Peyer's patch (tissue), 4 donors: ENCODE measurements at places on chromosomes 3 and 15. TPM values are rescaled to one million over a fixed set of nuclear protein-coding genes. Genes with fewer than 3 reads are reported as not detected.

CPLX3 gene
- not detected for total RNA-seq

DAZL gene
- total RNA-seq: not detected

DNA sequence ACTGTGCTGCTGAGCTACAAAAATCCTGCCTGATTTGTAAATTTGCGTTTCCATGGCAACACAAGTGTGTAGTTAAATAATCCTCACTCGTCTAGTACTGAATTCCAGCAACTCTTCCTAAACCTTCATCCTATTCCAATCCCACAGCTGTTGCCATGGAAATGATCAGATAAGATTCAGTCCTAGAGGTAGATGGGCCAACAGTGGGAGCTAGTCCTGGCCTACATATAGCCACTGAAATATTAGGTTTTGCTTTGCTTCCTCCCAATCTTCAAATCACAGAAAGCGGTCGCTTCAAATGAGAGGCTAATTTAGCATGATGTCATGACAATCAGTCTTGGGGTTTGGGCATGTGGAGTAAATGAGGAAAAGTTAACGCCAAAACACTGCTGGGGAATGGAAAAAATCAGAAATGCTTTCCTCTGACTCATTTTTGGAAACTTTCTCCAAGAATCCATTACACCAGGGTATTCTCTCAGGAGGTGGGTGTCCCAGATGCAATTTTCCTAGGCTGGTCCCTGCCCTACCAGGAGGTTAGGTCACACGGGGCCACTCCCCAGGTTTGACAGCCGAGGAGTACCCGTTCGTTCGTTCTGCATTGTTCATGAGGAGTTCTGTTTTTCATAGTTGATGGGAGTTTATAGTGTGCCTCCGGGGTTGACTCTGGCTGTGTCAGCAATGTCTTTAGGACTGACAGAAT, 159.2 kb upstream of the SLCO3A1 start:
- no peak for DNase-seq

DNA sequence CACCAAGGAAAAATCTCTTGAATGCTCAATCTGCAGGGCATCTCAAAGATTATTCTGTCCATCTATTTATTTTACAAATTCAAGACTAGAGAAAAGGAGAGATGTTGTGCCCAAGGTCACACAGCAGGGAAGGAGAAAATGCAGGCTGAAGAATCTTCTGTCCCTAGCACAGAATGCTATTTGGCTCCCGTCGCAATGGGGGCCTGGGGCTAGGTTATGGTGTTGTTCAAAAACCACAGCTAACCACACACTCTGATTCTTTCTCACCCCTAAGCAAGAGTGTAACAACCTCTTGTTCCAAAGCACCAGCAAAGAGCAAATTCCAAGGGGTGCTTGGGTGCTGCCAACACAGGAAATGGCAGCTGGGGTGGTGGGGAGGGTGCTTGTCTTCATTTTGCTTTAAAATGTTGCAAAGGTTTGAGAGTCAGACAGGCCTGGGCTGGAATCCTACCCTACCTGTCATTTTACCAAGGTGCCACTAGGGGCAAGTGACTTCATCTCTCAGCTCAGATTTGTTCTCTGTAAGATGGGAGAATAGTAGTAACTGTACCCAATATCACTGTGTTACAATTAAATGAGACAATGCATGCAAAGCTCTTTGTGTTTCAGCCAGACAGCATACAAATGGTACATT, 112.5 kb downstream of the ADAMTS9 start:
- no peak for DNase-seq

GRCh38 chr15:98230975-98231374, 270.5 kb downstream of the ARRDC4 start:
- no peak for DNase-seq

DNA sequence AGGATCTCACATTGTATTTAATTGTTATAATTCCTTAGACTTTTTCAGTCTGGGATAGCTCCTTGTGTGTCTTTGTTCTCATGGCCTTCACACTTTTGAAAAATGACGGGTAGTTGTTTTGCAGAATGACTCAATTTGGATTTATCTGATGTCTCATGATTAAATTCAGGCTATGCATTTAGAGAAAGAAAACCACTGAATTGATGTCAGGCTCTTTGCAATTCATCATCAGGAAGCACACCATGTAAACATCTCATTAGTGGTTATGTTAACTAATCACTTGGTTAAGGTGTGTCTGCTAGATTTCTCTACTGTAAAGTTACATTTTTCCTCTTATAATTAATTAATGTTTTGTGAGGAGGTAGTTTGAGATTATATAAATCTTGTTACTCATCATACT, 8.0 kb upstream of the SLC22A13 start:
- no peak for DNase-seq

DNA sequence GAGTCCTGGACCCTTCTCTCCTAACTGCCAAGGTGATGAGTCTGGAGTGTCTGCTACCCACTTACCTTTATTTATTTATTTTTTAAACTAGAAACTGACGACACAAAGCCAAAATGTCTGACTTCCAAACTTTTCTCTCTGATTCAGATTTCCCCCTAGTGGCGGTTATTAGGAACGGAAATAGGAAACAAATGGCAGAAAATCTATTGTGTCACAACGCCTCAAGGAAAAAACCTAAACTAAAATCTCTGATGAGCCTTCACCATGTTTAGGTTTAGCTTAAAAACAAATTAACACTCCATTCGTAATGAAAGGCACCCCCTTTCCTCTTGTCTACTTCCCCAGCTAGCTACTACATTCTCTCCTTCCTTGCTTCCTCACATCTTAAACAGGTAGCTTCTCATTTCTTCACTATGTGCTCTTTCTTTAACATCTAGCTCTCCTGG, 94.0 kb upstream of the MEX3B start:
- DNase-seq: no peak

DNA sequence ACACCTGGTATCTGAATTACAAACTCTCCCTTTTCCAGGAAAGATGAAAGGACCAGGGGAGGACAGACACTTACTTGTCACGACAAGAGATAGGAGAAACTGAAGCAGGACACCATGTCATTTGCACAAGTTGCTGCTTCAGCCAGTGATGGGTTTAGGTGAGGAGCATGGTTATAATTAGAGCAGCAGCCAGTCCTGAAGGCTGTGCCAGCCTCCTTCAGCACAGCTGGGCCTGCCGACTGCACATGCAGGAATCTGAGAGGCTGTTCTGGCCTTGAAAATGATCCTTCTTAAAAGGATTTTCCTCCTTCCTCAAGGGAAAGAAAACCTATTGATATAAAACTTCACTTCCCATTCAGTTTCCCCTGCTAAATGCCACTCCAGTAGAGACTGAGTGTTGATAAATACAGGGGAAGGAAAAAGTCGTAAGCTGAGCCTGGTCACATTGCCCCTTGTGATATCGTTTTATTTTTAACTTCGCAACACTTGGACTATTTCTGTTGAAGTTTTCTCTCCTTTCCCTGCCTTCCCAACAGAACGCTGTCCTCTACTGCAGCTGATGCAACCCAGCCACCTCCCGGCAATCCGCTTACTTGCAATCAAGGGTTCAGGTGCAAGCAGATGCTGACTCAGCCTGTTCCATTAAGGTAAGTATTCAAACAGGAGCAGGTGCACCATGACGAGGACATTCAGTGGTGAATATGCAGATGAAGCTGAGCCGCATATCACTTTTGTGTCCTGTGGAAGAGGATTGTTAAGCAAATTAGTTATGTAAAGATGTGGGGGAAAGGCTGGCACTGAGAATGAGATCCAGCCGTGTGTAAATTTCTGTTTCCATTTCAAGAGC, at the start of gene FBXO40:
Gene FBXO40, plus strand, starts transcription at position 524 of the 847 bp plus-strand sequence. CDS start 27,197 bp downstream, outside the sequence.
- peak; percentile 49 for DNase-seq

SLC12A8 gene
- total RNA-seq: 26.5 TPM

GRCh38 chr3:11413071-11413470, 140.9 kb downstream of the ATG7 start:
- DNase-seq: no peak

- DNase-seq: no peak
Measured at GRCh38 chr3:197007953-197008352, 21.7 kb downstream of the MELTF start.

- no peak for DNase-seq
Measured at GRCh38 chr3:21665444-21666100, 85.4 kb downstream of the ZNF385D start.
